ENCODE measurements at places on chromosomes 3 and 15.

DNA sequence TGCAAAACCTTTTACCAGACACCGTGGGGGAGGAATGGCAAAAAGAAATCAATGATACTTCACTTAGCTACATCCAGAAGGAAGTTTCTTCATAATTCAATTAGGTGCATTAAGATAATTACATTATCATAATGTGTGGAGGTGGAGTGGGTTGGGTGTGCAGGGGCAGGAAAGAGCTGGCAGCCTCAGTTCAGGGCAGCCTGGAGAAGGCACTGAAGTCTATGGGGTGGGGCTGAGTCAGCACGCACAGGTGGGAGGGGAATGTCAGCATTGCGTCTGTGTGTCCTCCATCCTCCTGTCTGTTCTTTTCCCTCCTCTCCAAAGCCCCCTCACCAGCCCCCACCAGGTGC, 278.8 kb downstream of the GABRG3 start:
- DNase-seq = no peak

DNA sequence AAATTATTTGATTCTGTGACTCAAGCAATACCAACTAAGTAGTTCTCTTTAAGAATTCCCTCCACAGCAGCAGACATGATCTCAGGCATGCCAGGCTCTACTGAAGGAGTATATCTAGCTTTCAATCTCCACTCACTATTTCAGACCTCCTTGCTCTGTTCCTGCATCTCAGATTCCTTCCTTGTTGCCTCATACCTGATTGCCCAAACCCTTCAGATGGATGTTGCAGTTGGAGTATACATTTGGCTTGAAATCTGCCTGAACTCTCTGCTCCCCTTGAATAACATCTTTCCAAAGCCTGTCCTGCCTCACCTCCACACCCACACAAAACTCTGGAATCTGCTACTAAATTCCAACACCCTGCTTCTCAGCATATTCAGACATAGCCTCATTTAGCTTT, 19.8 kb upstream of the TM4SF4 start:
- DNase-seq = no peak

- DNase-seq = no peak
Observed at GRCh38 chr15:22888120-22888859, 49.8 kb downstream of the NIPA2 start.

DNA sequence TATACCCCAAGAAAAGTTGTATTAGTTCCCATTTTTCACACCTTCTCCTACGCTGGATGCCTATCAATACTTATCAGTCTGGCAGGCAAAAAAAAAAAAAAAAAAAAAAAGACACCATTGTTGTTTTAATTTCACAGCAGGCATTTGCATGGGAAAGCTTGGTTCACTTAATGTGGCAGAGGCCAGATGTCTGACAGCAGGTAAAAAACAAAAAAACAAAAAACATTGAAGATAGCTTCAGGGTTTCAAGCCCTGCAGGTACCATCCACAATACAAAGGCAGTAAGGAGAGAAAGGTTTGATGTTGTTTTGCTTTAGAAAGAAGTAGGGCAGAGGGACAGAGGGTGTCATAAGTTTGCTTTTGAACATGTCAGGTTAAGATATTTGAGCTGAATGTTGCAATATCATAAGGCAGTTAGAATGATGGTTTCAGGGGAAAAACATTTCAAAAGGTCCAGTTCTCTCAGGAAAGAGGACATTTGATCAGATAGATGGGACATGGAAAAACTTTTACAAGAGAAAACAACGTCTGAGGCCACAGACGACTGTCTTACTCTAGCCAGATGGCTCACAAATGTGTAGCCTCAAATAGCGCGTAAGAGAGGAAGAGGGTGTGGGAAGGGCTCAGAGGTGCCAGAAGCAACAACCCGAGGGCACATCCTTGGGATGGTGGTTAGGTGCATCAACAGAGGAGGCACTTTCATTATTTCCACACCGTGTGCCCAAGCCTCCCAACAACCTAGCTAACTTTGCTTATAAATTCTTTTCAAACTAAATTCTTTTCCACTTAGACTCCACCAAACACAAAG, 25.7 kb downstream of the PCOLCE2 start:
- no peak for DNase-seq

- no peak for DNase-seq
Observed at GRCh38 chr3:58299839-58300516, 6.1 kb upstream of the RPP14 start.

- DNase-seq = peak; percentile 14
Observed at GRCh38 chr3:19146685-19147650, 1.3 kb upstream of the KCNH8 start.

DNA sequence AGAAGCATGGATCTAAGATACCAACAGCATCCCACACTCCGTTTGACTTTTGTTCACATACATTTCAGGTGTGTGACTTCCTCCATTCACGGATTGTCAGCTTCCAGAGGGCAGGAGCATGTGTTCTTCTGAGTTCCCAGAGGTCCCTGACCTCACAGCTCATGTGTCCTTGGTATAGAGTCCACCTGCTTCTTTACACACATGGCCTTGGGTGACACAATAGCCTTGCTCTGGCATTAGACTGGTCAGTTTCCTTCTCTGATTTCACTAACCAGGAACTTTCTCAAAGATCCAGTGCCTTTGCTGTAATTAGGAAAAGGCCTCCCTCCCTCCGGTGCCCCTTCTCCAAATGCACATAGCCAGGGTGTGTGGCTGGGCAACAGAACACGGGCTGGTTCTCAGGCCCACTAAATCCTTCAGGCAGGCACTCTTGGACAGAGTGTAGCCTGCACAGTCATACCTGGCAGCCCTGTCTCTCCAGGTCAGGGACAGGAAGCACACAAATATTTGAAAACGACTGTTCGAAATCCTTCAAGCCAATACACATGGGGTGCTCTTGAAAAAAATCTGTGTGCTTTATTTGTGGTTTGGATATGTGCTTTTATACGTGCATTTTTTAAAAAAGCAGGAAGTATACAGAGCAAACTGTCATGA, 81.1 kb downstream of the TRIM42 start:
- DNase-seq = no peak

DNA sequence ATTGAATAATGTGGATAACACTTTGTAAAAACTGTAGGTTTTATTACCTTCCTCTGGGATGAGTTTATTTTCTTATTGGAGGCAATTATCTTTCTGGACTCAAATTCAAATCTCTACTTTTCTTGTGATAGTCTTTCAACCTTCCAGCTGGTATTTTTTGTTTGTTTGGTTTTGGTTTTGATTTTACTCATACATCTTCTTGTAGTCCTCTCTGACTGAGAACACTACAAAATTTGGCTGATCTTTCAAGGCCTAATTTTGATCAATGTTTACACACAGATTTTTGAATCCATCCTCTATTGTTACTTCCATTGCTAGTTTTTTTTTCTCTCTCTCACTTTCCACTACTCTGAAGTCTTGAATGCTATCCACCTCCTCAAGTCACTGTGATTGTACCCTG, 303.8 kb upstream of the NECTIN3 start:
- DNase-seq = no peak

DNA sequence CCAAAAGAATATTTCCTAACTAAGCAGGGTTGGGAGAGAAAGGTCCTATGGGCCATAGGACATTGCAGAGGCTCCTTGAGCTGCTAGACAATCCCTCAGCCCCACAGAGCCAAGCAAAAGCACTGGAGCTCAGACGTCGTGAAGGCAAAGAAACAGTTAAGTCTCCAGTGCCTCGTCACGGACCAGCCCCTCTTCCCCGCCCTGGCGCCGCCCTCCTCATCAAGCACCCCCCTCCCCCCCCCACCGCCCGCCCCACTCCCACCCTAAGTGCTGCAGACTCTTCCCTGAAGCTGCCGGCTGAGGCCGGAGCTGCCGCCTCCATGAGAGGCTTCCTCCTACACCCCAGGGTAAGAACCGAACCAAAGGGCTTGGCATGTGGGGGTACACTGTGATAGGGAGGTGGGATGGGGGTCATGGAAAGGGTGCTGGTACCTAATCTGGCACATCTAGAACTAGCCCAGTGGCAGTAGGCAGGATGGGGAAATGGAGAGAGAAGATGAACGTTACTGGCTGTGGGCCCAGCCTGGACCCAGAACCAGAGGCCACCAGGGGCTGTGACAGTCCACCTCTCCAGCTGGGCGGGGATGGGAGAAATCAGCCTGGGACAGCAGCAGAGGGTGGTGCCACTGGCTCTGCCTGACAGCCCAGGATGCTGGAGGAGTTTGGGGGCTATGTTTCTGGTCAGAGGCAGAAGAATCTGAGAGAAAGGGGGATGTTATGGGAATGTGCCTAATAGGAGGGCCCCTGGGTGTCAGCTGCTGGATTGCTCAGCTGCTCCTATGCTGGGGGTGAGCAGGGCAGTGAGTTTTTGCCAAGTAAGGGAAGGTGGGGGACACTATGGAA, at the start of gene MAP1A:
Gene MAP1A (plus strand): TSS at position 255 of the 843 bp plus-strand sequence. CDS start 3,866 bp downstream, outside the sequence.
- no peak for DNase-seq

DNA sequence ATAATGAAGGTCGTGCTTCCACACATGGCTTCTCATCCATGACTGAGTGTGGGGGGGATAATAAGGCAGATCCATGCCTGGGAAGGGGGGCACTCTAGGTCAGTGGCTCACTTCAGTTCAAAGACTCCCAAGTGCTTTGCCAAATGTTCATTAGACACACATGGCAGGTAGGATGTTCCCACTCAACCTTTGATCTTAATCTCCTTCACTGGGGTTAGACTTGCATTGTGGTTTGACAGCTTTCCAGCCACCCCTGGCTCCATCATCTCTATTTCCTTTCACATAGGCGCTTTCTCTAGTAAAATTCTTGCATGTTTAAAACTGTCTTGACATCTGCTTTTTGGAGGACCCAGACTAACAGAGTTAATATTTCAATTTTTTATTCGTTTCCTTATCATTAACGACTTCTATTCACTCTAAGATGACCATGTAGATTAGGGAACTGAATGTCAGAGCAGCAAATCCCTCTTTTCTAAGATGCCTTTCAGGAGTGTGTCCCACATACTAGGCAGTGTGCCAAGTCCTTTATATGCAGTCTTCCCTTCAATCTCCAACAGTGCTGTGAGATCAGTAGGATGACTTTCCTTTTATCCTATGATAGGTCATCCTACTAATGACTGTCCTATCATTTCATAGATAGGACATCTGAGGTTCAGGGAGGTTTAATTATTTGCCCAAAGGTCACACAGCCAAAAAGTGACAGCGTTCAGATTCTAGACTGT, 57.9 kb downstream of the BTD start:
- DNase-seq = no peak

DNA sequence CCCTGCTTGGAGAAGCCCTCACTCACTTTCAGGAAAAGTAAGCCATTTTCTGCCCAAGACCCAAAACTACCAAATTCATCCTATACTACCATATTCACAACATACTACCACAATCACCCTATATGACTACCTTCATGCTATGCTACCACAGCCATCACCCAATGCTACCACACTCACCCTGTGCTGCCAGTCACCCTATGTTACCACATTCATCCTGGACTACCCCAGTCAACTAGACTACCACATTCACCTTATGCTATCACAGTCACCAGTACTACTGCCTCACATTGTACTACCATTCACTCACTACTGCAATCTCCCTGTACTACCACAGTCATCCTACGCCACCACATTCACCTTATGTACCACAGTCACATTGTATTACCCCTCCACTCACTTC, 58.4 kb upstream of the CDV3 start:
- DNase-seq = no peak

DNA sequence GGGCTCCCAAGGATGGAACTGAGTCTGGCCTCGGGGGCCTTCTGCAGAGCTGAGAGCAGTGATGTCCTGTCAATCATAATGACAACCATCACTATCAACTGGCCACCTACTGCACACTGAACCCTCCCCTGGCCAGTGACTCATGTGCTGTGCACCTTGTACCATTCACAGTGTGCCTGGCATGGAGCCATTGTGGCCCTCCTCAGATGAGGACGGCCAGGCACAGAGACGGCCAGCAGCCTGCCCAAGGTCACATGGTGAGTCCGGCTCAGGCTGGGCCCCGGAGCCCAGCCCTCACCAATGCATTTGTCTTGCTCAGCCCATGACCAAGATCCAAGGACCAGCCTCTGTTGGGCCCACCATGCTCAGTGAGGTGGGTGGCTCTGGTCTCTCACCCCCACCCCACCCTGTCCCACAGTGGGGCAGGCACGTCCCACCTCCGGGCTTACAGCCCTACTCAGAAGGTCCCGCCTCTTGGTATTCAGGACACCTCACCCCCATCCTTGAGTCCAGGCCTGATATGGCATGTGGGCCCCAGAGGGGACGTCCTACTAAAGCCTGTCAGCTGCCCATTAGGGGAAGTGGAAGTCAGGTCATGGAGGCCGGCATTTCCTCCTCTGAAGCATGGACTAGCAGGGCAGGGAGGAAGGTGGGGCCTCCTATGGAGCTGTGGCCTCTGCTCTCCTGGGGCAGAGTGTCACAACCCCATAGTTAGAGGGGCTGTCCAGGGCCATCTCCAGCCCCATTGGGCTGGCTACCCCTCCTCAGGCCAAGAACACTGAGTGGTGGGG, 35.9 kb upstream of the TMEM115 start:
- DNase-seq = no peak

- DNase-seq = no peak
Observed at GRCh38 chr15:66108483-66109265, 144.9 kb downstream of the MEGF11 start.

DNA sequence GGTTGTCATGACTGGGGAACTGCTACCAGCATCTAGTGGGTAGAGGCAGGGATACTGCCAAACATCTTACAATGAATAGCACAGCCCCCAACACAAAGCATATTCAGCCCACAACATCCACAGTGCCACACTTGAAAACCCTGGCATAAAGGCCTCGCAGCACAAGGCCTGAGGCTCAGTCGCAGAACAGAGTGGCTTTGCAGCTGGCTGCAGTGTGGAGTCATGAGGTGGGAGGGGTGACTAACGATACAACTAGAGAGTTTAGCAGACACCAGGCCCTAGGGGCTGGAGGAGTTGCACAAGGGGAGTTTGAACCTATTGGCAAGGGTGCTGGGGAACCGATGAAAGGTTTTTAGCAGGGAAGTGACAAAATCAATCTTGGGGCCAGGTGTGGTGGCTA, 32.1 kb downstream of the GRK7 start:
- DNase-seq = no peak

DNA sequence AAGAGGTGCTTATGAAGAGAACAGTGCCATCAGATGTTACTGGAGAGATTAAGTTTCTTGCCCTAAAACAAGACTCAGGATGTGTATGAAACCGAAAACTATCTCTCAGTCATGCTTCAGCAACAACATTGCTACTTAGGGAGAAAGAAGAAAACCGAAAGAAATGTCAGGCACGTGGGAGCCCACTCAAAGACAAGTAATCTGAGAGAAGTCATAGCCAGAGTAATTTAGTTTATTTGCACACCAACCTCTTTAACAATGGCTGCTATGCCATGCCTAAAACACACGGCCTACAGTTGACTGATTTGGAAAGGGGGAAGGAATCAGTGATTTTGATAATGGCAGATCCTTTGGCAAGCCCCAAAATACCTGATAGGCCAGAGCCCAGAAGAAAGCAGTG, 162.9 kb downstream of the TIGIT start:
- DNase-seq = no peak

- no peak for DNase-seq
Observed at GRCh38 chr15:74775132-74775562, 6.7 kb upstream of the CSK start.

GRCh38 chr3:166195808-166196207, 358.6 kb upstream of the BCHE start:
- DNase-seq = no peak

- no peak for DNase-seq
Observed at GRCh38 chr3:169894110-169894509, 17.3 kb upstream of the SAMD7 start.

GRCh38 chr3:48430708-48431101, 819 bp upstream of the PLXNB1 start:
- DNase-seq = no peak

- no peak for DNase-seq
Observed at GRCh38 chr3:190217081-190217480, 96.4 kb upstream of the P3H2 start.

- no peak for DNase-seq
Observed at GRCh38 chr3:112128843-112129727, 4.0 kb downstream of the GCSAM start.

- no peak for DNase-seq
Observed at GRCh38 chr15:93235926-93236780, 147.1 kb upstream of the RGMA start.
